Fibroblast of upper back skin (primary cell): ENCODE measurements at places on chromosomes 5 and 9.
A peak's percentile ranks its signal among the peaks of the same experiment; 100 is the strongest.

GRCh38 chr5:115184770-115185169 lies 15.1 kb upstream of the TRIM36 start:
- peak; percentile 4 for DNase-seq

DNA sequence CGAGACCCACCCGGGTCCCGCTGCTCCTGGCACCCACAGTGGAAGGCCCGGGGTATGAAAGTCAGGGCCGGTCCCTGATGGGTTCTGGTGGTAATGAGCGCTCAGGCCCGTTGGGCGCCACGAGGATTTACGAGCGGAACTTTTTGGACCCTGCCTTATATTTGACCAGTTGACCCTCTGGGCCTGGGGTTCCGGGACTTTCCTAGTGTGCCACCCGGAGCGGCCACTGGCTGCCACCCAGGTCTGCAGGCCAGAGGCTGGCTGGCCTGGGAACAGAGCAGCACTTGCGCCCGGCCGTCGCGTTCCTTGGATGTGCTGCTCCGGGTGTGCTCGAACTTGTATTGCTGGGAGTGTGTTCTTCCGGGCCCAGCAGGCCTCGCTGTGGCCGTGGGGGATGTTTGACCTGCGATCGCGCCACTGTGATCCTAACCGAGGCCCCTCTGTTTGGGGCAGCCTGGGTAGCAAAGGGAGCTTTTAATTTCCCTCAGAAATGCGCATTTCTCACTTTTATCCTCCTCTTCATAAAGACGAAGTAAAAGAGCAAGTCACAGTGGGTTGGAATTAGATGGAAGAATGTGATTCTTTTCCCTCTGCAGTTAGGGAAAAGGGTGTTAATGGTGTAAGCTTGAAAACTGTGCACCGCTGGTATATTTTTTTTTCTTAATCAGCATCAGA lies 1.2 kb downstream of the F2RL1 start:
- DNase-seq: no peak

DNA sequence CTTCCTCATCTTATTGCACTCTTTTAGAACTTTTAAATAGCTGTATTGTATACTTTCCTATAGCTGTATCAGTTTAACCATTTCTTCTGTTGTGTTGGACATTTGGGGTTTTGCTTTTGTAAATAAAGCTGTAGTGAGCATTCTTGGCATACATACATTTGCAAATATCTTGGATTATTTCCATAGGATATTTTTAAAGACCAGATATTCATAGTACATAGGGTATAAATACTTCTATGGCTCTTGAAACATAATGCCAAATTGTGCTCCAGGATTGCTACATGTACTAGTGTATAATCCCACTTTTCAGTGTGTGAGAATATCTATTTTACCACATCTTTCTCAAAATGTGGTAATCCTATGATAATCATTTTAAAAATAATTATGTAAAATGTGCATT lies 51.2 kb downstream of the SCAMP1 start:
- peak; percentile 10 for DNase-seq

DNA sequence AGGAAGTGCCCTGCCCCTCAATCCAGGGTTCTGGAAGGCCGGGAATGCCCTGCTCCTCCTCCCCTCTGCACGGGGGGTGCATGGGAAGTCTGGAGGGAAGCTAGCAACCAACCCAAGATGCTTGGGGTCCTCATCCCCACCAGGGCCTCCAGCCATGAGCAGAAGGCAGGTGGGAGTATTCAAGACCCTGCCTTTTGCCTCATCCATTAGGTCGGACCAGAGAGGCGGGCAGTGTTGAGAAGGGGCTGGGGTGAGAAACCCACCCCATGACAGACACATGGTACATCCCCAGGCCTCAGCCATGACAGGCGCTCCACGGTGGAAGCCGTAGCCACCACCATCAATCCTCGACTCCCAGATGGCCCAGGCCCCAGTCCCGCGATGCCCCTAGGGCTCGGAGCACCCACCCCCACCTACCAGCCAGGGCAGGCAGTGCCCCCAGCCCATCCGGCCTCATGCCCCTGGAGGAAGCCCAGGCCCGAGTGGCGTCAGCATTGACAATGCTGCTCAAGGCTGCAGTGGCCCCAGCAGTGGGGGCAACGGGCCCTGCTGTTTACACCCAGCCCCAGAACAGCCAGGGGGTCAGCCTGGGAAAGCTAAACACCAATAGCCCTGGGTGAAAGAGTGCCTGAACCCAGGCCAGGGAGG lies 8.6 kb downstream of the NR5A1 start:
- no peak for DNase-seq

DNA sequence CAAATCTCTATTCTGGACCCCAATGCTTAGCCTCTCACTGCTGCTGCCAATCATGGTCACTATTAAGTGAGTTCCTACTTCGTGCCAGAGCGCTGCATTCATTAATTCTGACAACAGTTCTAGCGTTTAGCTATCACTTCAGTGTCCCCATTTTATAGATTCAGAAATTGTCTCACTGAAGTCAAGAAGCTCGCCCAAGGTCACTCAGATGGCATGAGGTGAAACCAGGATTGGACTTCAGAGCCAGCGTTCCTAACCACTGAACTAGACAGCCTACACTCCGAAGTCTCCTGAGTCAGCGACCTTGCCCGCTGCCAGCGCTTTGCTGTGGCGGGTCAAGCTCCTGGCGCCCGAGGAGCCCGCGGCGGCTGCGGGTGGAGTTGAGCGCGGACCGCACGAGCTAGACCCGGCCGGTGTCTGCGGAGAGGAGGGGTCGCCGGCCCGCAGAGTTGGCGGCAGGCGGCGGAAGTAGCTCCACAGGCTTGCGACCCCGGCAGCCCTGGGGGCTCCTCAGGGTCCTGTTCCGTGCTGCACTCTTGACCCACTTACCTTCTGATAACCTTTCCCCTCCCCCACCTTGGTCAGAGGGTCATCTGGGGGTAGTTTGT lies 2.1 kb upstream of the GABRB2 start:
- DNase-seq: no peak
